Activated CD4-positive, alpha-beta T cell treated with anti-CD3 and anti-CD28 coated beads for 48 hours (primary cell): ENCODE measurements at places on chromosomes 7 and 10.
A peak's percentile ranks its signal among the peaks of the same experiment; 100 is the strongest.

DNA sequence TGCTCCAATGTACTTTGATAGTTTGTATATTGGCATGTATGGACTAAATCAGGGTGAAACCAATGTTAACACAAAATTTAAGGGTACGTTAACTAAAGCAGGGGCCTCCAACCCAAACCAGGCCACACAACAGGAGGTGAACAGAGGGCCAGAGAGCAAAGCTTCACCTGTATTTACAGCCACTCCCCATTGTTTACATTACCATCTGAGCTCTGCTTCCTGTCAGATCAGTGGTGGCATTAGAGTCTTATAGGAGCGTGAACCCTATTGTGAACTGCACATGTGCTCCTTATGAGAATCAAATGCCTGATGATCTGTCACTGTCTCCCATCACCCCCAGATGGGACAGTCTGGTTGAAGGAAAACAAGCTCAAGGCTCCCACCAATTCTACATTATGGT lies 62.0 kb upstream of the SCIN start:
- no peak for DNase-seq

DNA sequence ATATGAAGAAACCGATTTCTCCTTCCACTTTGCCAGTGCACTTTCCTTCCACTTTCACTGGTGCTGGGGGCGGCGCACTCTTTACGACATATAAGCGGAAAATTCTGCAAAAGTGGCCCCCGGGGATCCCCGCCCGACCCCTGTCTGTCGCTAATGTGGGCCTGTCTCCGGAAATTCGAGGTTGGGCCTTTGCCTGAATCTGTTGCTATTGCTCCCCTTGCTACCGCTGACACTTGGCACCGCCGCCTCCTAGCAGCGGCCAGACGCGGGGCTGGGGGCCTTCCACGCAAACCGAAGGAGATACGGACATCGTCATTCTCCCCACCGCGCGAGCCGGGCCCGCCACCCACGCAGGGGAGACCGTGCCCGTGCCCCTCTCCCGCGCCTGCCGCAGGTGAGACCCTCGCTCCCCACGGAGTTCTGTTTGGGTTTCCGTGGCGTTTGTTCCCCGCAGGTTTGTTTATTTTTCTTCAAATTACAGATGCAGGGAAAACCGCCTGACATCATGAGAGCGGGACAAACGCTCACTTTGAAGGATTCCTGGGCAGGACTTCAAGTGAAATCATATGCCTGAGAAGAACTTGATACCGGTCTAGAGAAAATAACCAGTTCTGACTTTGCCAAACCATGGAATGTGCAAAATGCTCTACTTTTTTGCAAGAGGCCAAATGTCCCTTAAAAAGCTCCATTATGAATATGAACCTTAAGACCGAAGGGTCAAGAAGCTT lies 5.0 kb downstream of the TWIST1 start:
- DNase-seq = no peak

GRCh38 chr10:12501324-12501723 lies 152.0 kb downstream of the CAMK1D start:
- DNase-seq = no peak

GRCh38 chr10:110651044-110651958 lies 7.2 kb downstream of the RBM20 start:
- DNase-seq = peak; percentile 37

DNA sequence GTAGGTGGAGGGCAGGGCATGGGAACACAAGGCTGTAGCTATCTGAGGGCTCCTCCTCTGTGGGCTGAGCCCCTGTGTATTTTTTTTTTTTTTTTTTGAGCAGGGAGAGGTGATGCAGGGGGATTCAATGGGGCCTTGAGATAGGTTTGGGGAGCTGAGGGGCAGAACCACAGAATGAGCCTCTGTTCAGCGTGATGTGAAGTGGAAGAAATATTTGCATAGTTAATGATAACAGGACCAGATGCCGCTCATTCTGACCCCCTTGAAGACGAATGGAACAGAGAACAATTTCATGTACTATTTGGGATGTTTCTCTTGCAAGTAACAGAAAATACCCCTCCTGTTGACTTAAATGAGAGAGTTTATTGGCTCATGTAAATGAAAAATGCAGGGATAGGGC lies 69.7 kb upstream of the EMX2 start:
- DNase-seq = no peak

GRCh38 chr10:126315494-126316177 lies 72.6 kb downstream of the ADAM12 start:
- no peak for DNase-seq

DNA sequence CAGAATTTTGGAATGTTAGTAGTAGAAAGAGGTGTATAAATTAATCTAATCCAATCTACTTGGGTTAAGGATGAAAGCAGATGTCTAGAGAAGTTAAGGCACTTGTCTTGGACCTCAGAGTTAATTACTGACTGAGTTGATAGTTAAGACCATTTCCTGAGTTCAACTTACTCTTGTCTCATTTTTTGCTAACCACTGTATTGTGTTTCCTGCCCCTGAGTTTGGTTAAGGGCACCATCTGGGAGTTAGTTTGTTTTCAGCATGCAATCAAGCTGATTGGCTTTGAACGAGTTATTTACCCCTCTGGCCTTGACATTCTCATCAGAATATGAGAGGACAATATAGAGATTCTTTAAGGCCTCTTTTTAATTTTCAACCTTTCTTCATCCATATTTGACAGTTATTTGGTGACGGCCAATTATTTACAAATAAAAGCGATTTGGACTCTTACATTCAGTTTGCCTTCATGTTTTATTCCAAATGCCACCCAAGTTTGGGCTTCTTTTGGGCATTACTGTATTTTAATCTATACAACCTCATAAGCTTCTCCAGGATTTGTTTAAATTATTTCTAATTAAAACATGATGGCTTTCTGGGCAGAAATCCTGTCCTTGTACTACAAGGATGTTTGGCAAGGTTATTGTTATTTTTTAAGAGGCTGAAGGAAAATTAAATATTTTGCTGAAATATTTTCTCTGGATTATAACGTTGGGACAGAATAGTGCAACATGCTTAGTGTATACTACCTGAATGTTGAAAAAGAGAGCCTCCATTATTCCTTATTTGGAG lies 225.0 kb downstream of the CACNB2 start:
- no peak for DNase-seq

GRCh38 chr10:87875929-87876571 lies 12.6 kb downstream of the PTEN start:
- no peak for DNase-seq

DNA sequence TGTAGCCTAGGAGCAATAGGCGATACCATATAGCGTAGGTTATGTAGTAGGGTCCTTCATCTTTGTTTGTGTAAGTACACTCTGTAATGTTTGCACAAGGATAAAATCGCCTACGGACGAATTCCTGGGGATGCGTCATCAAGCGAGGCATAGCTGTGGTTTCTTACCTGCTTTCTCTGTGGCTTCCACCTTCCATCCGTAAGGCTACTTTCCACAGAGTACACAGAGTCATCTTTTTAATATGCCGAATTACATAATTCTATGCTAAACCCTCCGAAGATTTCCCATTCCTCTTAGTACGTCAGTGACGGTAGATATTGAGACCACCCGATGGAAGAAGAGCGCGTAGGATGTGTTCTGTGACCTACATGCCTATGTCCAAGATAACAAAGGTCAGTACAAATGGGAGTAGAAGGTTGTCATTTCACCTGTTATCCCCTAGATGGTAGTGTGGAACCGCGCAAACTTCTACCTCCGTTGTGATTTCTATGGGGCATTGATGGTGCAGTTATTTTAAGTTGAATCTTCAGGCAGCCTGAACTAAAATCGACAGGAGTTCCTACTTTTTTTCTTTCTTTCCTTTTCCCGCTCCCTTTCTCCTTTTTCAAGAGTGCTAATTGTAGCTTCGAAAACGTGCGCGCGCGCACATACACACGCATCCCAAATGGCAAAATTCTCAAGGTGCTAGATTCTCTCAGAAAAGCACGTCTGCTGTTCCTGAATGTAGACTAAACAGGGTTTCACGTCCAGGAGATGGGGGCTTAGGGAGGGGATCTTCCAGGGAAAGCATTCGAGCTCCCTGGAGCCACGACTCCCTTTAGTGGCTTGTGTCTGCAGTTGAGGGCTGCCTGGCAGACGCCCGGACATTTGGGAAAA lies 111.7 kb upstream of the MBL2 start:
- peak; percentile 17 for DNase-seq

DNA sequence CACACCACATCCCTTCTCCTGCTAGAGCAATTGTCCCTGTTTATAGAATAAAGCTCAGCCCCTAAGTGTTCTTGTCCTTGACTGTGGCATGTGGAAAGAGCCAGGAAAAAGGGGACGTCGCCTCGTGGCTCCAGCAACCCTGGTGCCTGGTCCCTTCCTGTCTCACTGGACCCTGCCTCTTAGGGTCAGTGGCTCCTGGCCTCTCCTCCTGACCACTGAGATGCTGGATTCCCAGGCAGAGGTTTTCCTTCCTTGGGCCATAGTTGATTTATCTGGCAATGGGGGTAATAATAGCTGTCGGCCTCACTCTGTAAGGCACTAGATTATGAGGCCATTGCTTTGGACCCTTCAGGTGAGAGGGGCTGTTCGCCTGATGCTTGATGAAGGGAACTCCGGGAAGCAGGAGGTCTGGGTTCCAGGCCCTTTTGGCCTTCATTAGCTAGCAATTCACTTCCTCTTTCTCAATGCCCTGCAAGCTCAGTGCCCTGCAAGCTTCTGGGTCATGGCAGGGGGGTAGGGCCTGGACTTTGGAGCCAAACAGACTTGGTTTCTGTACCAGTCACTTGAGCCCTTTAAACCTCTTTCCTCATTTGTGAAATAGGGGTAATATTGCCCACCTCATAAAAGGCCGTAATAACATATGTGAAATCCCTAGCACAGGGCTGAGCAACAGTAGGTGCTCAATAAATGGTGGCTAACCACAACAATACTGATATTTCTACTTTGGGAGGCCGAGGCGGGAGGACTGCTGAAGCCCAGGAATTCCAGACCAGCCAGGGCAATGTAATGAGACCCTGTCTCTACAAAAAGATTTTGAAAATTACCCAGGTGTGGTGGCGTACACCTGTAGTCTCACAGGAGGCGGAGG lies 1.1 kb downstream of the ASL start:
- no peak for DNase-seq

- no peak for DNase-seq
Measured at GRCh38 chr10:79482741-79483140, 29.6 kb upstream of the EIF5AL1 start.

- DNase-seq = no peak
Measured at GRCh38 chr10:131196176-131196885, 115.2 kb downstream of the TCERG1L start.

- peak; percentile 45 for DNase-seq
Measured at GRCh38 chr10:101120884-101121653, 10.0 kb upstream of the TLX1 start.

GRCh38 chr10:68981074-68981473 lies 7.5 kb upstream of the KIFBP start:
- no peak for DNase-seq
